ENCODE measurements at places on chromosomes 6 and 20.

- no peak for DNase-seq
Observed at GRCh38 chr6:111445861-111446267, 37.2 kb downstream of the REV3L start.

DNA sequence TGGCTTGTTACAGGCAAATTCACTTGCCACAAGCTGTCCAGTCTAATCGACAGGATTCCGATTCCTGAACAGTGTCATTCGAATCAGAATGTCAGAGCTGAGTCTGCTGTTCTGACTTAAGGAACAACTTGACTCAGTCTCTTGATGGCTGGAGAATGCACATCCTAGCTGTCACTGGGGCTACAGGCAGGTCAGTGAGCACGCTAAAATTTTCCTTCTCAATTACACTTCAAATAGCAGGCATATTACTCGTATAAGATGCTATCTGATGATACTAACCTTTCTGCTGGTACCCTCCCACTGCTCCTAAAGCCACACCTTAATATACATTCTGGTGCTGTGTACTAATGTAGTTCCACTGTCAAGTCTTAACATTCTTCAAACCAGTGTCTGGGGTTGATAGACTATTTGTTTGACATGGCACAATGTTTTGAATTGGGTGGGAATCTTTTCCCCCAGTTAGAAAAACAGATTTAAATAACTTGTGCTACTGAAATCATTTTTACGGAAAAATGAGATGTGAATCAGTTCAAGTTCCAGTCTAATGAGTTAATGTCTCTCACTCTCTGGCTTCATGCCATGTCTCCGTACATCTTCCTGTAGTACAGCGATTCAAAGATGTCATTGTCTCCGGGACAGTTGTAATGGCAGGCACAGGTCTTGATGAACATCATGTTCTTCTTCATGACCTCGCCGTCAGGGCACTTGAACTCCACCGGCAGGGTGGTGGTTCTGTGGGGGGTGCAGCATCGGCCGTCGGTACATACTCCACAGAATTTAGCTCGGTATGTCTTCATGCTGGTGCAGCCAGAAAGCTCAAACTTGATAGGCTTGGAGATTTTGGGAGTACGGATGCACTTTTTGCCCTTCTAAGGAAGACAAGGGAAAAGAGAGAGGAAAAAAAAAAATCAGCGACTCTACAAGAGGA is 2.2 kb downstream of the CCN2 start:
- DNase-seq = no peak

DNA sequence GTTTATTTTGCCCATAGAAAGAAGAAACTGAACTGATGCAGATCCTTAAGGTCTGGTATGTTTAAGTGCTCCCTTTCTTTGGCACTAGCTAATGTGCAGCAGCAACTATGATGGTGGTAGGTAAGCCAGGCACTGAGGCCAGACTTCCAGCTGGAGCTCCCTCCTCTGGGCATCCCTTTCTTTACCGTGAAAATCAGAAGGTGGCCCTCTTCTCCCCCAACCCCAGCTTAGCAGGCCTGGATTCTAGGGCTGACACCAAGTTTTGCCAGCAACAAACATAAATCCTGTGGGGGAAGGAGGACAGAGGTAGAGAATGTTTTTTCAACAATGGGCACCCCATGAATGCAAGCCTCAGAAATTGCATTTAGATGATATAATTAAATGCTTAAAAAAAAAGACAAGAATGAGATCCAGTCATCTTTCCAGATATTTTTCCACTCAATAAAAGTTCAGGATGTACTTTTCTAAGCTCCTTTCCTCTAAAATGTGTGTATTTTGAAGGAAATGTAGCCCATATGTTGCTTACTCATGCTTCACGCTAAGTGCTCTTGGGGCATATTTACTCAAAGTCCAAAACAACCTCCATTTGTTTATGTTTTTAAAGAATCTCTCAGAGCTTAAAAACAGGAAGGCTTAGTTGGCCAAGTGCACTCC is 123.9 kb upstream of the NXT1 start:
- DNase-seq = no peak

DNA sequence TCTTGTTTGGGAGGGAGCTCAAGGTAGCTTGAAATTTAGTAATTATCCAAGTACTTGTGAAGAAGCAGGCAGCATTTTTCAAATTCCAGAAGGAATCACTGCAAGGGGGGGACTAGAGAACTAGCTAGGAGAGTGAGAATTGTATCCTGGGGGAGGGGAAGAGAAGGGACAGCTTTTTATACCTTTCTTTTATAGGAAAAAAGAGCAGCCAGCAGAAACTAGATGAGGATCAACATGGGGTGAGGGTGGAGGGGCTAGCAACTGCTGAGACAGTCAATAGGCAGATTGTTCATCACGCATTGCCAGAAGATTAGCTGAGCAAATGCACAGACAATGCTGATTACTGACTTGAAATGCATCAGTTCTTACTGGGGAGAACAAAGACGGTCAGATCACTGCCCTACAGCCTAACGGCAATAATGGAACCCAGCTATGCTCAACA is 514.3 kb upstream of the CITED2 start:
- no peak for DNase-seq

GRCh38 chr6:71900642-71901041 is 14.3 kb downstream of the RIMS1 start:
- no peak for DNase-seq

All from activated naive CD8-positive, alpha-beta T cell treated with anti-CD3 and anti-CD28 coated beads, Interleukin-2, amount 50 U/mL, for 24 hours (primary cell).